ENCODE measurements at places on chromosomes 5 and 9. TPM values are rescaled to one million over a fixed set of nuclear protein-coding genes. Genes with fewer than 3 reads are reported as not detected.

Gene PCDHB16
- total RNA-seq: not detected

Gene MUSK
- total RNA-seq: not detected

Gene N4BP3
- 9.0 TPM for total RNA-seq

Gene ANXA2R
- total RNA-seq: 44.0 TPM

Gene CCDC180
- total RNA-seq: 12.0 TPM

Gene SHISAL2B
- total RNA-seq: not detected

Gene MROH2B
- total RNA-seq: not detected

Gene PARP8
- 204 TPM for total RNA-seq

Gene CD74
- 721 TPM for total RNA-seq

DNA sequence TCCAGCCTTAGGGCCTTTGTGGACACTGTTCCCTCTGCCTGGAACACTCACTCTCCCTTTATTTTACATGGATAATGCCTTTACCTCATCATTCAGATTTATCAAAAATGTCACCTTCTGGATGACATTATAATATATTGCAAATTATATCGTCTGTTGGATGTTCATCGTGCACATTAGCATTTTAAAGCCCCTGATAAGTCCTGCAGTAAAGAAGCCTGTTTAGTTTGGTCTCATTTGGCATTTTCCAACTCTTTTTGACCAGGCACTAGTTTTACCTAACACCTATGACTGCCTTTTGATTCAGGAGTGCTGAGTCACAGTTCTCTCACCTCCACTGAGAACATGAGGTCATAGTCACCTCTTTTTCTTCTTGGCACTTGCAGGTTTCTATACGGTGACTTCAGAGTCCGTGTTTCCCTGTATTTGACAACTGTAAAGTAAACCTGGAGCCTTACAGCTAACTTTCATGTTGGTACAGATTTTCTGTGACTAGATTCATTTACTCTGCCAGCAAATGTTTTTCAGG is 57.7 kb upstream of the STC2 start:
- H3K4me3 ChIP-seq: no peak overlapping the region
- no peak overlapping the region for H3K27ac ChIP-seq
- peaks cover 36% of the 10 kb centered on the region for H3K27me3 ChIP-seq
- H3K4me1 ChIP-seq: no peaks in the 10 kb centered on the region
- H3K36me3 ChIP-seq: no peaks in the 10 kb centered on the region

- H3K27ac ChIP-seq: no peak overlapping the region
- no peak for DNase-seq
- no peaks in the 10 kb centered on the region for H3K27me3 ChIP-seq
- H3K36me3 ChIP-seq: no peaks in the 10 kb centered on the region
Measured at GRCh38 chr9:92455217-92455616, 27.1 kb downstream of the ASPN start.

DNA sequence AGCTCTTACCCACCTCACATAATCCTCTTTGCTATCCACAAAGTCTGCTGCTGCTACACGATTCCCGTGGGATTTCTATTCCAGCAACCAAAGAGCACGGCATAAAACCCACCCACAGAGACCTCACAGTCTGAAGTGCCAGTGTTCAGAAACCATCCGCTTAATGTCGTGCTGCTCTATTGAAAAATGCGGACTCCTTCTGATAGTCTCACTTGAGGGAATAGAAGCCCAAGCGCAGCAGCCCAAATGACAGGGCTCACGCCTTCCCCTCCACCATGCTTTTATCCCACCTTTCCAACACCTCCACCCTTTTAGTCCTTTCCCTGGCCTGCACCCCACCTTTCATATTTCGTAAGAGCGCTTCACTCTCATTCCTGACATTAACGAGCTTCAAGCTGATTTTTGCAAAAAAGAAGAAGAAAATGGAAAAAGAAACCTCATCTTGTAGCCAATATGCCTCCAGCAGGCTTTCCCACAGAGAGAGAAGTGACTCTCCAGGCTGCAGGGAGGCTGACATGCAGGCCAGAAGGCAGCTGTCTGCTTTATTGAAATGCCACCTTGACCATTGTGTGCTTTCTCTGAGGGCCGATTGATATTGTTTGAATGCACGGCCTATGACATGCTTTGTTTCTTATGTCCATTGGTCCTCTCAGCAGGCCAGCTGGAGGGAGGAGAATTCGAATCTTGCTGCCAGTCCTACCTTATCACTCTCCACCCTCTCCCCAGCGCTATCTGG is 70.6 kb upstream of the PCSK1 start:
- H3K27me3 ChIP-seq: peaks cover 22% of the 10 kb centered on the region
- H3K4me1 ChIP-seq: no peaks in the 10 kb centered on the region
- H3K36me3 ChIP-seq: peaks cover 2% of the 10 kb centered on the region

GRCh38 chr5:57032151-57032551 is 80.2 kb upstream of the MIER3 start:
- DNase-seq: no peak
- peaks cover 5% of the 10 kb centered on the region for H3K36me3 ChIP-seq
- peaks cover 6% of the 10 kb centered on the region for H3K4me1 ChIP-seq
- peaks cover 11% of the 10 kb centered on the region for H3K27me3 ChIP-seq

- no peak overlapping the region for H3K27ac ChIP-seq
- peaks cover 25% of the 10 kb centered on the region for H3K27me3 ChIP-seq
- no peaks in the 10 kb centered on the region for H3K4me1 ChIP-seq
Measured at GRCh38 chr5:82595113-82595512, 317.0 kb upstream of the RPS23 start.

GRCh38 chr9:12694013-12694412 is 828 bp downstream of the TYRP1 start:
- H3K27ac ChIP-seq: no peak overlapping the region
- no peaks in the 10 kb centered on the region for H3K36me3 ChIP-seq
- H3K4me3 ChIP-seq: no peak overlapping the region
- DNase-seq: no peak
- H3K4me1 ChIP-seq: no peaks in the 10 kb centered on the region

DNA sequence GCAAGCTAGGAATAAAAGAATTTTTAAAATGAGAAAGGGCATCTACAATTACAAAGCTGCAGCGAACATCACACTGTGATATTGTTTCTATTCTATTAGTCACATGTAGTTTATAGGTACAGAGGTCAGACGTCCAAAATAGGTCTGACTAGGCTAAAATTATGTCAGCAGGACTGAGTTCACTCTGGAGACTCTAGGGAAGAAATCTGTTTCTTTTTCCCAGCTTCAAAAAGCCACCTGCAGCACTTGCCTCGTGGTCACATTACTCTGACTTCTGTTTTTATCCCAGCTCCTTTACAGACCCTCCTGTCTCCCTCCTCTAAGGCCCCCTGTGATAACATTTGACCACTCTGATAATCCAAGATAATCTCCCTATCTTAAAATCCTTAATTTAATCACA is 5.1 kb upstream of the CKS2 start:
- peaks cover 5% of the 10 kb centered on the region for H3K36me3 ChIP-seq
- H3K27ac ChIP-seq: no peak overlapping the region
- H3K4me3 ChIP-seq: no peak overlapping the region
- DNase-seq: no peak
- peaks cover 13% of the 10 kb centered on the region for H3K4me1 ChIP-seq

GRCh38 chr5:29983528-29984155 is 1209.8 kb upstream of the CDH6 start:
- H3K27me3 ChIP-seq: no peaks in the 10 kb centered on the region
- no peaks in the 10 kb centered on the region for H3K36me3 ChIP-seq
- DNase-seq: no peak
- H3K27ac ChIP-seq: no peak overlapping the region
- H3K4me3 ChIP-seq: no peak overlapping the region

GRCh38 chr9:81410201-81410600 is 279.1 kb downstream of the TLE1 start:
- no peak for DNase-seq
- no peaks in the 10 kb centered on the region for H3K36me3 ChIP-seq
- no peak overlapping the region for H3K4me3 ChIP-seq
- no peaks in the 10 kb centered on the region for H3K27me3 ChIP-seq

- H3K36me3 ChIP-seq: no peaks in the 10 kb centered on the region
- H3K4me1 ChIP-seq: no peaks in the 10 kb centered on the region
Measured at GRCh38 chr9:70609542-70610286, 195.3 kb upstream of the KLF9 start.

DNA sequence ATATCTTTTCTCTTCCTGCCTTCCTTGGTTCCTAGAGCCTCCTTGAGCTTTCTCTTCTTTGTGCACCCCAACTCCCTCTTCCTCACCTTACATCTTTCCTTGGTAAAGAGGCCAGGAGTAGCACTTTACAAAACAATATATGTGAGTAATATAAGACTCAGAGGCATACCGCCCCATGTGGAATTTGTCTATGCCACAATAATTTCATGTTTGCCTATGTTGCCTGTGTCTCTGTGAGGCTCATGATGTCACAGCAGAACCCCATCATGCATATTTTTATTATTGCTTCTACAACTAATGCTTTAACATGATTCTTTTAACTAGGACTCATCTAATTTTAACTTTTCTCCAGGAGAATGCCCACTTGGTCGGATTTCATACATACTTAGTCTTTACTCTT is 15.0 kb upstream of the LVRN start:
- no peak overlapping the region for H3K27ac ChIP-seq
- peaks cover 2% of the 10 kb centered on the region for H3K36me3 ChIP-seq
- DNase-seq: no peak
- no peak overlapping the region for H3K4me3 ChIP-seq
- peaks cover 11% of the 10 kb centered on the region for H3K27me3 ChIP-seq

DNA sequence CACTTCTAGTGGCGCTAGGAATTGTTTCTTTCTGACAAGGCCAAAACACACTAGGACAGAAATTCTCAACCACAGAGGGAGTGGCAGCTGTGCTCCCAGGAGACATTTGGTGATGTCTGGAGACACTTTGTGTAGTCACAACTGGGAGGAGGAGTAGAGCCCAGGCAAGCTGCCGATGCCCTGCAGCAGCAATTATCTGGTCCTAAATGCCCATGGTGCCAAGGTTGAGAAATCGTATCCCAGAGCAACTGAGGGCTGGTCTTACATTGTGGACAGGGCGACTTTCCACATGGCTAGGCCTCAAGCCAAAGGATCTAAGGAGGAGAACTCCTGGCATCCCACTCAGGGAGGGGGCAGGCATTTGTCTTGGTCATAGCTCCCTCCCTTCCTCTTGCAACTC is 259.9 kb downstream of the GADD45G start:
- no peak overlapping the region for H3K4me3 ChIP-seq
- DNase-seq: no peak
- H3K27ac ChIP-seq: no peak overlapping the region
- H3K36me3 ChIP-seq: no peaks in the 10 kb centered on the region

- DNase-seq: no peak
- H3K4me3 ChIP-seq: no peak overlapping the region
- H3K4me1 ChIP-seq: peaks cover 33% of the 10 kb centered on the region
- no peak overlapping the region for H3K27ac ChIP-seq
- H3K27me3 ChIP-seq: no peaks in the 10 kb centered on the region
Measured at GRCh38 chr5:67200809-67201562, 4.4 kb upstream of the CD180 start.

DNA sequence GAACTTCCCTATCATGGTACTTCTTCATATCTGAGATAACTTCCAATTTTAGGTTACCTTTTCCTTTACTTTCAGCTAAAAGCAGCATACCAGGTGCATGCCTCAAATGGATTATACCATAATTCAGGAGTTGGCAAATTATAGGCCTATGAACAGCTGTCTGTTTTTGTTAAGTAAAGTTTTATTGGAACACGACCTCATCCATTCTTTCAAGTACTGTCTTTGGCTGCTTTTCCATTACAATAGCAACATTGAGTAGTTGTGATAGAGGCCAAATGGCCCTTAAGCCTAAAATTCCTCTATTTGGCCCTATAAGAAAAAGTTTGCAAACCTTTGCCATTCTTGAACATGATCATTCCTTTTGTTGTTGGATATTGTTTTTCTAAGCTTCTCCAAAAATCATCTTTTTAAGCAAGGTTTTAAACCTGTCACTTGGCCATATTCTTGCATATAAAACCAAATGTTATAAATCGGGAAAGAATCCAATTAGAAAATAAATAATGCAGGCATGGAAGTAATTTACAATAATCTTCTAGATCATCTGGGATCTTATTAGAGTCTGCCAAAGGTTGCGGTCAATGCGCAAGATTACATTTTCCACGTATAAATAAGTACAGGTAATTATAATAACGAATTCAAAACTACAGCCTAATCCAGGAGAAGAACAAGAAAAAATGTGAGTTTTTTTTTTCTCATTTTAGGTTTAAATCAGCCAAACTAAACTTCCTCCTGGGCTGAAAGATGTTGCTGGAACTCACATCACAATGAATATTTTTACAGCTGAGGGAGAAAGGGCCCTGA is 226.5 kb upstream of the ANKRD55 start:
- H3K27me3 ChIP-seq: no peaks in the 10 kb centered on the region
- H3K27ac ChIP-seq: no peak overlapping the region
- H3K36me3 ChIP-seq: peaks cover 6% of the 10 kb centered on the region
- no peak overlapping the region for H3K4me3 ChIP-seq
- DNase-seq: no peak

DNA sequence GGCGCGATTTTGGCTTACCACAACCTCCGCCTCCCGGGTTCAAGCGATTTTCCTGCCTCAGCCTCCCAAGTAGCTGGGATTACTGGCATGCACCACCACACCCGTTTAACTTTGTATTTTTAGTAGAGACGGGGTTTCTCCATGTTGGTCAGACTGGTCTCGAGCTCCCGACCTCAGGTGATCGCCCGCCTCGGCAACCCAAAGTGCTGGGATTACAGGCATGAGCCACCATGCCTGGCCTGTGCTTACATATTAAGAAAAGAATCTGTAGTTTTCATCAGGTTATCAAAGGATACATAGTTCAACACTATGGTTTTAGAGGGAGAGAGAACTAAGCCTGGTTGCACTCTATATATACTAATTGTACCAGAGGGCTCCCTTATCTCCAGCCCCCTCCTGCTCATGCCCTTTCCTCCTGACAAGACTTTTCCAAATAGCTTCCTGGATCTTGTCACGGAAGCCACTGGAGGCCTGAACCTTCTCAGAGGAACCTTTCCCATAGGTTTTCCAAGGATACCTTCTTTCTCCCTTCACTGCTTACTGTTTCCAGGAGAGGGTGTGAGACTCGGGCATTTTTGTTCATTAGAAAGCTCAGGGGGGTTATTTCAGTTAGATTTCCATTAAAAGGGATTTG is 53.1 kb downstream of the SLC44A1 start:
- H3K4me3 ChIP-seq: no peak overlapping the region
- no peaks in the 10 kb centered on the region for H3K27me3 ChIP-seq
- peaks cover 12% of the 10 kb centered on the region for H3K4me1 ChIP-seq
- no peak overlapping the region for H3K27ac ChIP-seq
- no peak for DNase-seq

DNA sequence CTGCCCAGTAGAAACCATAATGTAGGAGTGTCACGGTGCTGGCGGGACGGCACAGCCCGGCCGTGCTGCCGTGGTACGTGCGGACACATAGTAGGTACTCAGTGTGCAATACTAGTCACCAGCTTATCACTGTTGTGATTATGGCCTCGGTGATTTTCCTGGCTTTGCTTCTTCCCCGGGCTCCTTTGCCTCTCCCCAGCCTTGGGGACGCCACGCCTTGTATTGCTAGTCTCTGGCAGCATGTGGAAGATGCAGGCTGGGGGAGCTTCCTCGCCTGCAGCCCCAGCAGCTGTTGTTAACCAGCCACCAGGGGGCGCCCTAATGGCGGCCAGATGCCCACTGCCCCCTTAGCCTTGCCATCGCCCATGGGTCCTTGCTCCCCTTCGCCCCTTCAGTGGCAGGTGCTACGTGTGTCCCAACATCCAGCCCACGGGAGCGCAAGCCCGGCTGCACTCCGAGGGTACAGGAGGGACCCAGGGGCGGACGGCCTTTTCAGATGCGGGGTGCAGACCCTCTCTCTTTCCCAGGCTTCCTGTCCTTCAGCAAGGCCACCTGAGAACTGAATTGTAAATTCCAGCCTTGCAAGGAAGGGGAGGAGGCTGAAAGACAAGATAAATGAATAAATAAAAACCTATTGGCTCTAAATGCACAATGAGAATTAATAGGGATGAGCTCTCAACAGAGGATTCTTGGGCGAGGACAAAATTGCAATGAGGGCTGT is 8.0 kb downstream of the NTNG2 start:
- H3K27me3 ChIP-seq: peaks cover 51% of the 10 kb centered on the region
- peak; percentile 41 for DNase-seq
- no peak overlapping the region for H3K4me3 ChIP-seq
- no peak overlapping the region for H3K27ac ChIP-seq
- H3K4me1 ChIP-seq: peaks cover 2% of the 10 kb centered on the region
